Stimulated activated CD8-positive, alpha-beta memory T cell treated with anti-CD3 and anti-CD28 coated beads, Interleukin-4, amount 100 ng/mL, for 4 hours (primary cell): ENCODE measurements at places on chromosomes 7 and 10.

DNA sequence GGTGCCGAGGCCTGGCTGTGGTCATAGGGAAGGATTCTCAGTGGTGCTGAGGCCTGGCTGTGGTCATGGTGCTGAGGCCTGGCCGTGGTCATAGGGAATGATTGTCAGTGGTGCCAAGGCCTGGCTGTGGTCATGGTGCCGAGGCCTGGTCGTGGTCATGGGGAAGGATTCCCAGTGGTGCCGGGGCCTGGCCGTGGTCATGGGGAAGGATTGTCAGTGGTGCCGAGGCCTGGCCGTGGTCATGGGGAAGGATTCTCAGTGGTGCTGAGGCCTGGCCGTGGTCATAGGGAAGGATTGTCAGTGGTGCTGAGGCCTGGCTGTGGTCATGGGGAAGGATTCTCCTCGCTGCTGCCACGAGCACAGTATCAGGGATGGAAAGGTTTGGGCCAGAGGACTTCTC is 327.3 kb downstream of the ADARB2 start:
- DNase-seq: no peak

GRCh38 chr7:128713794-128714193 is 25.4 kb upstream of the CALU start:
- DNase-seq: no peak

GRCh38 chr10:13092291-13093102 is 7.5 kb upstream of the OPTN start:
- DNase-seq: no peak

GRCh38 chr7:2042650-2043049 is 190.1 kb downstream of the MAD1L1 start:
- DNase-seq: no peak

GRCh38 chr7:97130417-97131139 is 13.1 kb downstream of the SDHAF3 start:
- no peak for DNase-seq
